Caki2 (cell line): ENCODE measurements at places on chromosomes 4 and X. TPM values are rescaled to one million over a fixed set of nuclear protein-coding genes. Genes with fewer than 3 reads are reported as not detected.

CYSLTR1 gene
- total RNA-seq: not detected in 2 replicates

DNA sequence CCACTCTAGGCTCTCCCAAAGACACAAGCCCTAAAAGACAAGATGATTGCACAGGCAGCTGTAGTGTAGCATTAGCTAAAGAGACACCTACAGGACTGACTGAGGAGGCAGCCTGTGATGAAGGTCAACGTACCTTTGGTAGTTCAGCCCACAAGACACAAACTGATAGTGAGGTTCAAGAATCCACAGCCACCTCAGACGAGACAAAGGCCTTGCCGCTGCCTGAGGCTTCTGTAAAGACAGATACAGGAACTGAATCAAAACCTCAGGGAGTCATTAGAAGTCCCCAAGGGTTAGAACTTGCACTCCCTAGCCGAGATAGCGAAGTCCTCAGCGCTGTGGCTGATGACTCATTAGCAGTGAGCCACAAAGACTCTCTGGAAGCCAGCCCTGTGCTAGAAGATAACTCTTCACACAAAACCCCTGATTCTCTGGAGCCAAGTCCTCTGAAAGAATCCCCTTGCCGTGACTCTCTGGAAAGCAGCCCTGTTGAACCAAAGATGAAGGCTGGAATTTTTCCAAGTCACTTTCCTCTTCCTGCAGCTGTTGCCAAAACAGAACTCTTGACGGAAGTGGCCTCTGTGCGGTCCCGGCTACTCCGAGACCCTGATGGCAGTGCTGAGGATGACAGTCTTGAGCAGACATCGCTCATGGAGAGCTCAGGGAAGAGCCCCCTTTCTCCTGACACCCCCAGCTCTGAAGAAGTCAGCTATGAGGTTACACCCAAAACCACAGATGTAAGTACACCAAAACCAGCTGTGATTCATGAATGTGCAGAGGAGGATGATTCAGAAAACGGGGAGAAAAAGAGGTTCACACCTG is 306.3 kb downstream of the ANK2 start:
- DNase-seq: peak; percentile 13

GRCh38 chr4:155430895-155431795 is 54.4 kb upstream of the MAP9 start:
- no peak for DNase-seq

CRMP1 gene
- total RNA-seq: not detected in 2 replicates

DNA sequence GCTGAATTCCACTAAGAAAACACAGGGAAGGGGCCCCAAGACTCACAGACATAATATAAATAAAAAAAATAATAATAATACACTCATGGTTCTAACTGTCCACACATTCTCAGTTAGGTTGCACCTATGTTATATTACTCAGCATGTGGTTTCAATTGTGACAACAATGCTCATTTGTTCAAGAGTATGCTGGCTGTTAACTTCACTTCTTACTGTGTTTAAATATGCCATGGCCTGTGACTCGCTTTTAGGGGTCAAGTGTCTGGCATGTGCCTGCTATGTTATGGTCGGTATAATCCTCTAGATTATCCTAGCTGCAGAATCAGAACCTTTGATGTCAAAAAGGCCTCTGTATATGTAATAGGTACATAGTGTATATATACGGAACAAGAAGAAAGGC is 324.8 kb upstream of the INTU start:
- DNase-seq: no peak

- DNase-seq: no peak
These were observed 45.9 kb downstream of the VSIG4 start for GRCh38 chrX:65993915-65994460.

CCDC120 gene
- not detected in 2 replicates for total RNA-seq

FSTL5 gene
- not detected in 2 replicates for total RNA-seq

- DNase-seq: no peak
These were observed 155.5 kb downstream of the EMCN start for GRCh38 chr4:100362366-100362765.

DNA sequence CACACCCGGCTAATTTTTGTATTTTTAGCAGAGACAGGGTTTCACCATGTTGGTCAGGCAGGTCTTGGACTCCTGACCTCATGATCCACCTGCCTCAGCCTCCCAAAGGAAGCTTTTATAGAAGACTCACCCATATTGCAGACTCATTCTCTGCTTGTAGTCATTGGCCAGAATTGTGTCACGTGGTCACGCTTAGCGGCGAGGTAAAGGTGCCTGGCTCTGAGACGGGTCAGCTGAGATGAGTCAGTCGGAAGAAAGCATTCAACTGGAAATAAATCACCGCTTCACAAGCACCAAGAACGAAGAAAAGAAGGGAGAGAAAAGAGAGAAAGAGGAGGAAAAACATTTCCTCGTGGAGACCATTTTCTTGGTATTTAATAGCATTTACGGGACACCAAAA is 218.8 kb upstream of the NOCT start:
- peak; percentile 75 for DNase-seq

DNA sequence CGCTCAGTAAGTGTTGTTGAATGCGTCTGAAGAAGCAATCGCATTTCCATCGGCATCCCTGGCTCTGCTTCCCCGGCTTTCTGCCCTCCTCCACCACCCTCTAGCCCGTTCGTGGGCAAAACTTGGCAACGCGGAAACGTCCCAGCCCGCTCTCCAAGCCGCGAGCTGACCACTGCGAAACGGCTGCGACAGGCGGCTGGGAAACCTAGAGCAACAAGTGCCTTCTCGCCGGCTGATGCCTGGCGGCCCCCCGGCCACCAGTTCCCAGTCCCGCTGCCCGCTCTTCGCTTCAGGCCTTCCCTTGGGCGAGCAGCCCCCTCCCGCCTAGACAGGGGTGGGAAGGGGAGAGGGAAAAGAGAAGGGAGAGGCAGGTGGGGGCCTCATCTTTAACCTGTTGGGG is 837 bp downstream of the CITED1 start:
- DNase-seq: no peak

- peak; percentile 16 for DNase-seq
These were observed 1.0 kb downstream of the HMGB2 start for GRCh38 chr4:173332963-173333657.

GPR173 gene
- total RNA-seq: not detected in 2 replicates
